ENCODE measurements at places on chromosomes 11 and 22.

GRCh38 chr11:6992026-6992425, 28.1 kb downstream of the ZNF214 start:
- H3K36me3 ChIP-seq: no peaks in the 10 kb centered on the region
- no peaks in the 10 kb centered on the region for H3K4me1 ChIP-seq
- no peak overlapping the region for H3K27ac ChIP-seq
- DNase-seq: no peak

- no peak overlapping the region for H3K27ac ChIP-seq
- H3K4me1 ChIP-seq: no peaks in the 10 kb centered on the region
- no peaks in the 10 kb centered on the region for H3K36me3 ChIP-seq
- no peak overlapping the region for H3K4me3 ChIP-seq
- DNase-seq: no peak
Observed at GRCh38 chr11:79371724-79372123, 69.1 kb downstream of the TENM4 start.

- H3K4me3 ChIP-seq: no peak overlapping the region
- peaks cover 19% of the 10 kb centered on the region for H3K4me1 ChIP-seq
- no peaks in the 10 kb centered on the region for H3K36me3 ChIP-seq
- no peaks in the 10 kb centered on the region for H3K27me3 ChIP-seq
- H3K27ac ChIP-seq: peak overlapping the region; percentile 14
- DNase-seq: no peak
Observed at GRCh38 chr11:123519055-123519796, 89.2 kb downstream of the GRAMD1B start.

- no peak overlapping the region for H3K27ac ChIP-seq
- peaks cover 1% of the 10 kb centered on the region for H3K36me3 ChIP-seq
- no peaks in the 10 kb centered on the region for H3K27me3 ChIP-seq
- H3K4me1 ChIP-seq: peaks cover 9% of the 10 kb centered on the region
- DNase-seq: no peak
- no peak overlapping the region for H3K4me3 ChIP-seq
Observed at GRCh38 chr11:116918925-116919655, 81.7 kb upstream of the APOA1 start.

DNA sequence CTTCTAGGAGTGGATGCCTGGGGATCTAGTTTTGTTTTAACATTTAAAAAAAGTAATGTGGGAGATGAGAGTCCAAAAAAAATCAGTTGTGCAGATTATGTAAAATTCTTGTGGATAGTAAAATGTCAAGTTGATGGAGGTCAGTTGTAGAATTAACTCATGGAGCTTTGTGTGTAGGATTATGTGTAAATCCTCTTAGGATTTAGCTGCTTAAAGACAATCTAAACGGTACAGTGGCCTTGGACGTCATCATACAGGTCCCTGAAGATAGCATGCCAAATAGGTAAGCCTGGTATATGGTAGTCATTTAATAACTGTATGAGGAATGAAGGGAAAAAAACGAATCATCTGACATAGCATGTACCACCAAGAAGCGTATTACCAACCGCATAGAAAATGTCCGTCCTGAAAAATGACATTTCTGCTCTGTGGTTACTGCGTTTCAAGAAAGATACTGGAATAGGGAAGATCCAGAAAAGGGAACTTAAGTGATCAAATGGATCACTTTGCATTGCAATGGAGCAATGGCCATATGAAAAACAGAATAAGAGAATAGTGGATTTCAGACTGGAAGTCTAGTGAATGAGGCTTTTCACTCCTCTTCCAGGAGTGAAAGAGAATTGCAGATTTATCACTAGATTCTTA, 61.3 kb downstream of the BCL2L13 start:
- H3K4me1 ChIP-seq: peaks cover 28% of the 10 kb centered on the region
- H3K36me3 ChIP-seq: no peaks in the 10 kb centered on the region
- no peaks in the 10 kb centered on the region for H3K27me3 ChIP-seq
- peak overlapping the region; percentile 55 for H3K27ac ChIP-seq
- no peak overlapping the region for H3K4me3 ChIP-seq

GRCh38 chr22:30420347-30421125, 5.0 kb upstream of the MTFP1 start:
- DNase-seq: no peak
- no peaks in the 10 kb centered on the region for H3K27me3 ChIP-seq
- no peak overlapping the region for H3K4me3 ChIP-seq

- no peaks in the 10 kb centered on the region for H3K36me3 ChIP-seq
- peak overlapping the region; percentile 62 for H3K4me3 ChIP-seq
- H3K27ac ChIP-seq: peak overlapping the region; percentile 3
Observed at GRCh38 chr11:46278387-46279125, 1.1 kb downstream of the CREB3L1 start.

DNA sequence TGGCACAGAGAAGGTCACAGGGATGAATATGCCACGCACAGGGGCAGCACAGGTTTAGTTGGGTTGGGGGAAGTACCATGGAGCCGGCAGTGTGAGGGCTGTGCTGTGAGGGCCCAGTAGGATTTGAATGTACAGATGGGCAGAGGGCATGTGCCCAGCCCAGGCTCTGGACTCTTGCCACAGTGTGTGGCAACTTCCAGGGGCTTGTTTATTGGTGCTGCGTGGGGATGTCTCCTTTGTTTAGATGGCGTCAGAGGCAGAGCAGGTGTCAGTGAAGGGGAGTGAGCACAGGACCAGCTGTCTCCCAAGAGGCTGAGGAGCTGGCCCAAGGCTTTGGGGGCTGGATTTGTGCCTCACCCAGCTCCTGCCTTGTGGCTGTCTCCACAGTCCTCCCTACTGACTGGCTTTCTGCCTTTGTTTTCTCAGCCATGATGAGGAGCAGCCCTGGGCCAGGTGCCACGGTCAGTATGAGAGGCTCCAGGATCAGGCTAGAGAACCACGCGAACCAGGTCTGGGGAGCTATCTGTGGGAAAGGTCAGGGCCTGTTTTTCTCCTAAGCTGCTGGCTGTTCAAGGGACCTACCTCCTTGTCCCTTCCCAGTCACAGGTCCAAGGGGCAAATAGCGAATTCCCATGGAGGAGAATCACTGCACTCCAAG, 21.9 kb downstream of the SUN2 start:
- H3K36me3 ChIP-seq: peaks cover 90% of the 10 kb centered on the region
- no peak overlapping the region for H3K4me3 ChIP-seq
- peak overlapping the region; percentile 47 for H3K27ac ChIP-seq
- no peaks in the 10 kb centered on the region for H3K4me1 ChIP-seq

- no peak for DNase-seq
- H3K4me3 ChIP-seq: no peak overlapping the region
- no peaks in the 10 kb centered on the region for H3K27me3 ChIP-seq
- peaks cover 10% of the 10 kb centered on the region for H3K36me3 ChIP-seq
Observed at GRCh38 chr22:46357711-46358520, 22.4 kb downstream of the TRMU start.

DNA sequence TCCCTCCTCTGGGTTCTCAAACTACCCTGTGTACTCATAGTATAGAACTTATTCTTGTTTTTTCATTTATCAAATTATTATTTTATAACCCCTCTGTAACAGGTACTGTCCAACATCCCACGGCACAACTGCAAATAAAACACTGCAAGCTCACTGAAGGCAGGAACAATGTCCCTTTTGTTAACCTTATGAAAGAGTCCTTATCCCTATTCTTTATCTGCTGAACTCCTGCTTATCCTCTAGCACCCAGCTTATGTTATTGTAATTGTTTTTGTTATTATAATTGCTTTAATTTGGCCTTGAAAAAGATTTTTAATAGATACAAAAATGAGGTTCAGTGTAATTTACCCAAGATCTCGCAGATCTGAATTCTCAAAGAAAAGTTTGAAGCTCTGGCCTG, 130.4 kb downstream of the MSANTD4 start:
- H3K4me1 ChIP-seq: no peaks in the 10 kb centered on the region
- H3K4me3 ChIP-seq: no peak overlapping the region
- no peaks in the 10 kb centered on the region for H3K27me3 ChIP-seq
- H3K27ac ChIP-seq: no peak overlapping the region
- no peaks in the 10 kb centered on the region for H3K36me3 ChIP-seq

DNA sequence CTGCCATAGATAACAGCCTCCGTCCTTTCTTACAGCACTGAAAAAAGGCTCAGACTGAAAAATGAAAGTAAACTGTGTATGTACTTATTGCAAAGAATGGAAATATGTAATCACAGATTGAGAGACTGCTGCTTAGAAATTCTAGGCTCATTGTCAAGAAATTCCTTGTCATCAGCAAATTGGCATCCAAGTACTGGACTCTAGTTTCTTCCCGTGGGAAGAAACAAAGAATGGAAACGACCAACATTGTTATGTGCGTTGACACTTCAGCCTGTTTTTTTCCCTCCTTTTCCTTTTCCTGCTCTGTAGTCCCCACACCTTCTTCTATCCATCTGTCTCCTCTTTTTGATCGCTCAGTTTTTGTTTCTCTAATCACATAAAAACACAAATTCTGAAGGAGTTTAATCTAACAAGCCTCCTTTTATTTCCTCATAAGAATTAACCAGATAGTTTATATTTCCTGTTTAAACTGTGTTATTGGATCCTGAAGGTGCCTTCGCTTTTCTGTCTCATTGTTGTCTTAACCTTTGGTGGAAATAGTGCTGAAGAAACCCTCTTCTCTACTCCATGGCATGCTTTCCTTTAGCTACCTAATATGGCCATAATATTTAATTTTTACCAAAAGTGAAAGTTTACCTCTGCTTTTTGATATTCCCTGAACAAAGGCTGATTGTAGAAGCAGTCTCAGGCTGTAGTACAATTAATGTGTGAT, 20.0 kb upstream of the CASP12 start:
- H3K4me3 ChIP-seq: peak overlapping the region; percentile 33
- no peaks in the 10 kb centered on the region for H3K4me1 ChIP-seq
- no peak overlapping the region for H3K27ac ChIP-seq
- peak; percentile 3 for DNase-seq
- H3K27me3 ChIP-seq: no peaks in the 10 kb centered on the region

GRCh38 chr11:128735935-128736605, 42.2 kb downstream of the FLI1 start:
- no peak for DNase-seq
- H3K27me3 ChIP-seq: peaks cover 51% of the 10 kb centered on the region
- H3K27ac ChIP-seq: no peak overlapping the region
- H3K4me3 ChIP-seq: no peak overlapping the region

DNA sequence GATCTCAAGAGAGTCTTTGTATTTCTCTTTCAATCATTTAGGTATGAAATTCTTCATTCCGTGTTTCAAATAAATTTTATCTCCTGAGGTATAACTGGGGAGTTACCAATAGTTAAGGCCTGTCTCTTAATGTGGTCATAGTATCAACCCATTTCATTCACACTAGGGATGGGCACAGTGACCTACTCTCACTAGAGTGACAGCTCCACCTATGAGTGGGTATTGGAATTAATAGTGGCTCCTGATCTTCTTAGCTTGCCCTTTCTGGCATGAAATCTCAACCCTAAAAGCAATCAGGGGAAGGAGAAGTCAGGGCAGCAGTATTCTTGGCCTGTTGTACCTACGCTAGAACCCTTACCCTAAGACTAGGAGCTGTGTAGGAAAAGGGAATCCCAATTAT, 507.7 kb downstream of the FAM181B start:
- H3K4me1 ChIP-seq: no peaks in the 10 kb centered on the region
- no peaks in the 10 kb centered on the region for H3K36me3 ChIP-seq
- H3K27me3 ChIP-seq: no peaks in the 10 kb centered on the region
- no peak overlapping the region for H3K27ac ChIP-seq

DNA sequence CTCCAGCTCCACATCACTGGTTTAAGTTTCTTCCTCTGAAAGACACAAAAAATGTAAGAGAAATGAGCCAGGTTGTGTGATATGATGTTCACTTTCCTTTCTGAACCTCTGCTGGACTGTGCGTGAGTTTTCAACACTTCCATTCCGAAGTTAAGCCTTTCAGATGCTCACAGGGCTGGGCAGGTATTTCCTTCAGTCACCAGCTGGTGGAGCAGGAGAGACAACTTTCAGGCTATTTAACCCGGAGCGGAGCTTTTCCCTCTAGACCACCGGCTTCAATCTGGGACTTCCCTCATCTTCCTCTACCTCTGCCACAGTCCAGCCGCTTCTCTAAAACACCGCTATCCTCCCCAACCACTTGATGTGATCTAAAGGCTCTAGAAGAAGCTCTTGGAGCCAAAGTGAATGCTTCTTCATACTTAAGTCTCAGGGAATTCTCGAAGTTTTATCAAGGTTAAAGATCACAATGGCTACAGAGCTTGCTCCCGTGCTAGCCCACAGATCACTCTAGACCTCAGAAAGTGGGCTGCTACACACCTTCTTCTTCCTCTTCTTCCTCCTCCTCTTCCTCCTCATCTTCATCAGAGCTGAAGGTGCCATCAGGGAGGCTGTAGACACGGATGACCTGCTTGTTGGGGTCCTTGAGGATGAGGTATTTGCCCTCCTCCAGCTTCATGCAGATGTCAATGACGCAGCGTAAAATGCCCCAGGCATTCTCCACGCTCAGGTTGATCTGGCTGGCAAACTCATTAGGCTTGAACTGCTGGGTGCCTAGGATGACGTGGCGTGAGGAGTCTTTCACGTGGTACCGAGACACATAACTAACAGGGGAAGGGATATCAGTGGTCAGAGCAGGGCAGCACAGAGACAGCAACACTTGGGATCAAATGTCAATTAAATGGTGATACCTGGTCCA, 4.4 kb upstream of the FOXRED2 start:
- H3K27ac ChIP-seq: no peak overlapping the region
- H3K4me3 ChIP-seq: no peak overlapping the region
- no peaks in the 10 kb centered on the region for H3K27me3 ChIP-seq
- peak; percentile 75 for DNase-seq

- no peaks in the 10 kb centered on the region for H3K4me1 ChIP-seq
- no peaks in the 10 kb centered on the region for H3K36me3 ChIP-seq
- DNase-seq: no peak
- H3K4me3 ChIP-seq: no peak overlapping the region
- no peaks in the 10 kb centered on the region for H3K27me3 ChIP-seq
- H3K27ac ChIP-seq: no peak overlapping the region
Observed at GRCh38 chr11:10716122-10716521, 22.6 kb upstream of the IRAG1 start.

DNA sequence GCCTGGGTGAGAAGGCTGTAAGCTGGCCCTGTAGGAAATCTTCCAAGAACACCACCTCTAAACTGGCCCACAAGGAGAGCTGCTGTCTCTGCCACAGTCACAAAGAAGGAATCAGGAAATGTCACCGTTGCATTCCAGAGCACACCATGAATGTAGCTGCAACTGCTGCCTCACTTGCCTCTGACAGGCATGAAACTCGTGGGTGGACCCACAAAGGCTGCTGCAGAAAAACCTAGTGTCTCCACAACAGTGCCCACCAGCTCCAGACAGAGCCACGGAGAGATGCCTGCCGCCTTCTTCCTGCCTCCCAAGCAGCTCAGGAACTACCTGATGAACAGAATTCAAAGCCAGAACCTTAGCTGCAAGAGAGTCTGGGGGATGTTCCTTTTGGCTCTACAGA, 10.5 kb downstream of the DNAJB13 start:
- H3K27ac ChIP-seq: no peak overlapping the region
- H3K36me3 ChIP-seq: no peaks in the 10 kb centered on the region
- H3K4me1 ChIP-seq: peaks cover 8% of the 10 kb centered on the region
- H3K27me3 ChIP-seq: no peaks in the 10 kb centered on the region

Data from A673 (cell line).